ENCODE measurements at places on chromosomes 11 and 22.
A peak's percentile ranks its signal among the peaks of the same experiment; 100 is the strongest.

GRCh38 chr11:72591785-72592502 is 82.3 kb downstream of the PDE2A start:
- DNase-seq = peak; percentile 66

DNA sequence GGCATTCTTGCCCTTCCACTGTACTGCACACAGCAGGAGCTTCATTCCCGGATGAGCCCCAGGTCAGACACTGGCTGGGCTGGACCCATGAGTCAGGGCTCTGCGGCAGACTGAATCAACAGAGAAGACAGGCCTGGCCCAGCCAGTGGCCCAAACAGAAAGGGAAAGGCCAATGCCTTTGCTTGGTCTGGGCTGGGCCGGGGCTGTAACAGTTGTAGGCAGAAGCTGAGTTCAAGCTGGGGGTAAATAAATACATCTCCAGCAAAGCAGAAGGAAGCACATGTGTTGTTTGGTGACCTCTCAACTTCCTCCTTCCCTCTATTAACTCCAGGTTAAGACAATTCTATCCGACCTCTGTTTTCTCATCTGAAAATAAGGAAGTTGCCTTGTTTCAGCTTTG is 1.8 kb upstream of the SMIM35 start:
- DNase-seq = no peak

GRCh38 chr11:9076661-9077060 is 14.7 kb downstream of the SCUBE2 start:
- DNase-seq = peak; percentile 40

GRCh38 chr11:134272381-134273316 is 3.5 kb upstream of the GLB1L3 start:
- DNase-seq = no peak

DNA sequence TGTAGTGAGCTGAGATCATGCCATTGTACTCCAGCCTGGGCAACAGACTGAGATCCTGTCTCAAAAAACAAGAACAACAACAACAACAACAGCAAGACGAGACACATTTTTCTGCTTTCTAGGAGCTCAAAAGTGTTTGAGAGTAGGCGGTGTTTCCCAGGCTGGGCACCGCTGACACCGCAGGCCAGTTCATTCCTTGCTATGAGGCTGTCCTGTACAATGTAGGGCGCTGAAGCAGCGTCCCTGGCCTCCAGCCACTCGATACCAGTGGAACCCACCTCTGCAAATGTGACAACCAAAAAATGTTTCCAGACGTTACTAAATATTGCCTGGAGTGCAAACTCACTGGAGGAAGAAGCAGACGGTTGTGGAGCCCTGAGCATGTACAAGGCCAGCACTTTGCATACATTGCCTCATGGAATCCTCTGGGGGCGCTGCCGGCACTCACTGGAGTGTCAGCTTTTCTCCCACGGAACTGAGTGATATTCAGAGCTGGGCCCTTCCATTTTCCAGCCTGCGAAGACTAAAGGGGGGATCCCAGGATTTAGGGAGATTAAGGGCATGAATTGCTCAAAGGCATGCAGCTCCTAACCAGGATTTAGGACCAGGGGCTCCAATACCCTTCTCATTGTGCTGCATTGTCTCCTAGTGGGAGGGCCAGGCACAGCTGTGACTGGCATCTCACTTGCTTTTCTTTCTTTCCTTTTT is 5.8 kb upstream of the MIEF1 start:
- DNase-seq = peak; percentile 77

- no peak for DNase-seq
Observed at GRCh38 chr22:40426594-40427333, 56.4 kb downstream of the SGSM3 start.

GRCh38 chr22:27971926-27972325 is 52.9 kb upstream of the PITPNB start:
- no peak for DNase-seq

- DNase-seq = no peak
Observed at GRCh38 chr11:112967082-112967481, 5.9 kb downstream of the NCAM1 start.

DNA sequence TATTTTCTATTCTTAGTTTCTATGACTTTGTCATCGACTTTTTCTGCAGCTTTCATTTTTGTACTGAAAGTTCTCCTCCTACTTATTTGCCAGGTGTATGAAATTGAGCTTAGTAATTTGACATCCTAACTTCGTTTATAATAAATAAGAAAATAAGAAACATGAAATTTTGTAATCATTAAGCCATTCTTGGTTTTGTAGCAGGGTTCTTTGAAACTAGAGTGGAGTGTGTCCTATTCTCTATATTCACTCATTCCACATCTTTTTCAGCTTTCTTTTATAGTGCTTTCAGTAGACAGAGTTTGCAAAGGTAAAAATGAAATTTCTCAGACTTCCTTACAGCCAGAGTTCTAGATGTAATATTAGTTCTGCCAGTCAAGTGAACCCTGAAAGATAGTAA is 47.8 kb downstream of the FANCF start:
- no peak for DNase-seq

DNA sequence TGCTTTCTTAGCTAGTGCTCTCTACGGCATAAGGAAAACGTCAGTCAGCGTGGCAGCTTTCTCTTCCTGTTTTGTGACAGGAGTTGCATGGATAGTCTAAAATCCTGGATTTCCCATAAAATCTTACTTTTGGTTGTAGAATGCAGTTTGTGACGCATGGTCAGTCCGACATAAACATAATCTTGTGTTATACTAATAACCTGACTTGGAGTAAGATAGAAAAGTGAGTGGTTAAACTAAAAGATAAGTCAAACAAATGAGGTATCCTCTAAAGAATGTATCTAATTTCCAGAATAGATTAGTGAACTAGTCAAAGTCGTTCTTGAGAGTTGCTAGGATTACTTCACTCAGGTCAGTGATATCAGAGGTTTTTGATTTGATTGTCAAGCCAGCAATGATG is 157.6 kb downstream of the PGR start:
- DNase-seq = no peak

DNA sequence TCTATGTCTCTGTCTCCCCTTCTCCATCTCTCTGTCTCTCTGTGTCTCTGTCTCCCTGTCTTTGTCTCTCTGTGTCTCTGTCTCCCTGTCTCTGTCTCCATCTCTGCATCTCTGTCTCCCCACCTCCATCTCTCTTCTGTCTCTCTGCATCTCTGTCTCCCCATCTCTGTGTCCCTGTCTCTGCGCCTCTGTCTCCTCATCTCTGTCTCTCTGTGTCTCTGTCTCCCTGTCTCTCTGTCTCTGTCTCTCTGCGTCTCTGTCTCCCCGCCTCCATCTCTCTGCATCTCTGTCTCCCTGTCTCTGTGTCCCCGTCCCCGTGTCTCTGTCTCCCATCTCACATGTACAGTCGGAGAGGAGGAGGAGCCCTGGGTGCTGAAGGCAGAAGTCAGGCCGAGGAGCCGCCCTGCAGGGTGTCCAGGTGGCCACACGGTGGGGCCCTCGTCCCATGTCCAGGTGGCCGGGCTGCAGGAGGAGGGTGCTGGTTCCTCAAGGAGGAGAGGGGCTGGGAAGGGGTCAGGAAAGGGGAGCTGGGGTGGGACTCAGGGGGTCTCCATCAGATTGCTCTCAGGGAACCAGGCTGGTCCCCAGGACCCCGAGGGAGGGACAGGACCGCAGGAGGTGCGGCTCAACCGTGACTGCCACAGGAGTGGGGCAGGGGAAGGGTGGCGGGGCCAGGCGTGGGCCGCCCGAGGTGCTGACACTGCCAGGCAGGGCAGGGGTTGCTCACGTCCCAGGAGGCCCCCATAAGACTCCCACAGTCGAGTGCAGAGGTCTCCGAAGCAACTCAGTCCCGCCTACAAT is 25.6 kb upstream of the TH start:
- peak; percentile 89 for DNase-seq

- DNase-seq = no peak
Observed at GRCh38 chr11:16772141-16772512, 33.7 kb downstream of the C11orf58 start.

DNA sequence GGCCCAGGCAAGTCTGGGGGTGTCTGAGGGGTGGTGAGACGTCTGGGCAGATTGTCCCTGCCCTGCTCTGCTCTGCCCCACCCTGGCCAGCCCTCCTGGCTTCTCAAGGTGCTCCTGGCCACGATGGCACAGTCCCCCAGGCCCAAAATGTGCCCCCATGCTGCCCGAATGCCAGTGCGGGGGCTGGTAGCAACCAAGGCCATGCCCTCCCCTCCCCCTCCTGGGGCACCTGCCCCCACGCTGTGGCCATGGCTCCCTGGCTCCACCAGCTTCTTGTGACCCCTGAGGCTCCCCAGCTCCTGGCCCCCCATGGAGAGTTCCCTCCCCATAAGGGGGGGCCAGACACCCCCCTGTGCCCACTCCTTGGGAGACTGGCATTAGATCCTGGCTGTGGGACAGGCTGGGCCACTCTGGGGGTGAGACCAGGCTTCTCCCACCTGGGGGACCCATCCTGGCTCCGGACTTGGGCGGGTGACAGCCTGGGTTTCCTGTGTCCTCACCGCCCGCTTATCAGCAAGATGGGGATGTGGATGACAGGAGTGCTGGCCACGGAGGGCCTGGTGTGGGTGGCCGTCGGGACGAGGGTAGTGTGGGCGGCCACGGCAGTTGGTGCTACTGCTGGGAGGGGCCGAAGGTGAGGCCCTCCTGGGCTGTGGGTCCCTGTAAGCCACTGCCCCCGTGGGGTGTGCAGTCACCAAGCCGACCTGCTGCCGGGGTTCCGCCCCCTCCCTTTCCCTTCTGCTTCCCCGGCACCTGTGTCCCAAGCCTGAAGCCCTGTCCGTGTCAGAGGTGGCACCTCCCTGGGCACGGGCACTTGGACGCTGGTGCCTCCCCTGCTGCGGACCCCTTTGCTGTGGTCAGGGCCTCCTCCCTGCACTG is 15.9 kb upstream of the MUC6 start:
- DNase-seq = no peak

DNA sequence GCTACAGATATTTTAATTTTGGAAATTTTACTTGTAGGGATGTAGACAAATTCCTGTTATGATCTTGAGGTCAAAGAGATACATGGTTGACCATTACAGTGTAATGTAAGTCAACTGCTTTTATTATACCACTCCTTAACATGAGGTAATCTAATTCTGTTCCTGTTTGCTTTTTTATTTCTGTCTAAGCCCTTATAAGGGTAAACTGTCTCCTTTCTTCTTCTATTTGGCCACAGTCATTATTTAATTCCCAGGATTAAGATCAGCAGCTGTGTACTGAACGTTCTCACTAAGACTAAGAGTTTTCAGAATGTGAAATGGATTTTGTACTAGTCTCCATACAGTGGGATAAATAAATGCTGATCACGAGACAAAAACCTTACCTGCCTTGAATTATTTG is 32.8 kb downstream of the C2CD3 start:
- no peak for DNase-seq

GRCh38 chr11:66720223-66720898 is 8.7 kb downstream of the SPTBN2 start:
- no peak for DNase-seq

GRCh38 chr22:49715450-49715849 is 112.2 kb downstream of the BRD1 start:
- no peak for DNase-seq

DNA sequence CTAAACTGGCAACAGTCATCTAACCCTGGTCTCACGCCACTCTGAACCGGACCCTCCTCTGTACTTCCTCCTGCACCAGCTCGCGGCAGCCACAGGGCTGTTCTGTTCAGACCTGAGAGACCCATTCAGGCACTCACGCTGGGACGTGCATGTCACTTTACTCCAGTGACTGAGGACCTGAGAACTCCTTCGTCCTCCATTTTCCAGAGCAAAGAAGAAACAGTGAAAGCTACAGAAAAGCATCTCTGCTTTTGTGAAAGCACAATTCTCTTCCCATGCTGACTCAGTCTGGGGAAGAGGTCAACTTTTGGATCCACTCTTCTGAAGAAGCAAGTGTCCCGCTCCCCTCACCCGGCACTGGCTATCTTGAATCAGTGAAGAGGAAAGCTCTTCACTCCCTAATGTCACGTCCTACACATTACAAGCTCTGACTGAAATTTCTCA is 24.5 kb downstream of the PISD start:
- no peak for DNase-seq

DNA sequence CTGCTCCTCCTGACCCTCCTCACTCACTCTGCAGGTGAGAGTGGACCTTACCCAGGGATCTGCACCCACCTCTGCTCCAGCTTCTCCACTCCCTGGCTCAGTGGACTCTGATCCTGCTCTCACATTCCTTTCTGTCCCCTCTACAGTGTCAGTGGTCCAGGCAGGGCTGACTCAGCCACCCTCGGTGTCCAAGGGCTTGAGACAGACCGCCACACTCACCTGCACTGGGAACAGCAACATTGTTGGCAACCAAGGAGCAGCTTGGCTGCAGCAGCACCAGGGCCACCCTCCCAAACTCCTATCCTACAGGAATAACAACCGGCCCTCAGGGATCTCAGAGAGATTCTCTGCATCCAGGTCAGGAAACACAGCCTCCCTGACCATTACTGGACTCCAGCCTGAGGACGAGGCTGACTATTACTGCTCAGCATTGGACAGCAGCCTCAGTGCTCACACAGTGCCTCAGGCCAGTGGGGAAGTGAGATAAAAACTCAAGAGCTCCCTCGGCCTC is 29.7 kb upstream of the VPREB1 start:
- no peak for DNase-seq

GRCh38 chr11:89275966-89276365 is 98.3 kb downstream of the TYR start:
- DNase-seq = no peak

DNA sequence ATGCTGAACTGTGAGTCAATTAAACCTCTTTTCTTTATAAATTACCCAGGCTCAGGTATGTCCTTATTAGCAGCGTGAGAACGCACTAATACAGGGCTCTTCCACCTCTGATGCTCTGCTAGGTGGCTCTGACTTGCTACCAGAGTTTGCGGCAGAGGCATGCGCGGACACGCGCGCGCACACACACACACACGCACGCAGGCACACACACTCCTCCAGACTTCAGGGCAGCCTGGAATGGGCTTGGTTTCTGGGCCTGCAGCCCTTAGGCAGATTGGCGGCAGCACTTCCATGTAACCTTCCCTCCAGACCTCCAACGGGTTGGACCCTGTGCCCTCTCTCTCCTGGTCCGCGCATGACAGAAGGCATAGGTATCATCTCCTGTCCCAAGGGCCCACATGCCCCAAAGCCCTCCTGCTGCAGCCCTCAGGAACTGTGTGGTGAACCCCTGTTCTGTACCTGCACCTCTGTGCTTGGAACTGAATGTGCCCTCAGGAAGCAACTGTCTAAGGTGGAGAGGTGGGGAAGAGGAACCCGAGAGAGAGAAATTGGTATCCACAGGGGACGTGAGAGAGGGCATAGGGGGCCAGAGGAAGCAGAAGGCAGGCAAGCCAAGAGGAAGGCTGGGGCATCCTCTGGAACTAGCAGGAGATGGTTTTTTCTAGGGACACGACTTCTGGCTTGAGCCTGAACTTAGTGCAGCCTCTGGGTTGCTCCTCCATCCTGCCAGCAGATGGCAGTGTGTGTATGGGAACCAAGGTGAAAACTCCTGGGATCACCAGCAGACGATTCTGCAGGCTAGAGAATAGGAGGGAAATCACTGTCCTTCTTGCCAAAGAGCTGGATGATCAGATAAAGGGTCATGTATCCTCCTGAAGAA is 23.4 kb upstream of the RIC3 start:
- peak; percentile 69 for DNase-seq

GRCh38 chr22:42717197-42717928 is 3.3 kb downstream of the A4GALT start:
- no peak for DNase-seq
